ENCODE measurements at places on chromosomes 7 and 10. TPM values are rescaled to one million over a fixed set of nuclear protein-coding genes. Genes with fewer than 3 reads are reported as not detected.

Gene TSPAN12
- total RNA-seq, result 6.4 TPM

Gene CFAP46
- total RNA-seq, result not detected

Gene GPR85
- 9.1 TPM for total RNA-seq

DNA sequence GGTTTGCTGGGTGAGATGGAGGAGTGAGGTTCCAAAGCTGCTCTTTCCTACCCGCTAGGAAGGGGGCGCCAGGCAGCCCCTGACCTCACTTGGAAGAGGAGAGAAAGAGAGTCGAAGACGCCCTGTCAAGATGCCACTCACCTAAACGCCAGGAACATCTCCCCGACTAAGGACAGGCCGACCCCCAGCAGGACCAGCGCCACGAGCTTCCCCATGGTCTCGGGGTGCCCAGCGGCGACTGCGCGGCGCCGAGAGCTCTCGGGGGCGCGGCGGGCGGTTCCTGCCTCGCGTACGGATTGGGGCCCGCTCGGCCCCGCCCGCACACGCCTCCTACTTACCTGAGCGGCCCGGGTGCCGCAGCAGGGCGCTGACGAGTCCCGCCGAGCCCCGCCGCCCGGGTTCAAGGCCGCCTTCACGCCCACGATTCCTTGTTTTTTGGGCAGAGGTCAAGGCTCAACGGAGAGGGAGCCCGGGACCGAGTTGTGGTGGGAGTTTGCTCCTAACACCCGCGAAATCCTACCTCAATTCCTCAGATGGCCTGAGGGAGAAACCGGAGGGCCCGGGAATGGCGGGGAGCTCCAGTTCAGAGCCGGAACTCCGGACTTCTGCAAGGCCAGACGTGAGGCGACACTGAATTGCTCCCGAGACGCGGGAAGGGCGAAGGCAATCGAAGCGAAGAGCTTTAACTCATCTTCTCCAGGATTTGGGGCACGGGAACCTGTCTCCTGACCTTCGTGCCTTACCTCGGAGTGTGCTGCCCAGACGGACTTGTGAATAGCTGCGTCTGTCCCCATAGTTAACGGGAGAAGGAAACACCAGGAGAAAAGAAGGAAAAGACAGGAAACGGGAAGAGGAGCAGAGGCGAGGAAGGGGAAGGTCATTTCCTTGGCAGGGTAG lies at the start of gene PON3:
Gene PON3 (minus strand): TSS at position 240 of the 897 bp plus-strand sequence. CDS start 25 bp downstream, at position 215.
- no peak for DNase-seq

DNA sequence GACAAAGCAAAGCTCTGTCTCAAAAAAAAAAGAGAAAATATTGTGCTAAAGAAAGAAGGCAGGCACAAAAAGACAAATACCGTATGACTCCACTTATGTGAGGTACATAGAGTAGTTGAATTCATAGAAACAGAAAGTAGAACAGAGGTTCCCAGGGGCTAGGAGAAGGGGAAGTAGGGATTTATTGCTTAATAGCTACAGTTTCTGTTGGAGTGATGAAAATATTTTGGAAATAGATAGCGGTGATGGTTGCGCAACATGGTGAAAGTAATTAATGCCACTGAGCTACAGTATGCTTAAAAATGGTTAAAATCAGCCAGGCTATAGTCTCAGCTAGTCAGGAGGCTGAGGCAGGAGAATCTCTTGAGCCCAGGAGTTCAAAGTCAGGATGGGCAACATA lies 18.5 kb upstream of the NPFFR1 start:
- peak; percentile 22 for DNase-seq

DNA sequence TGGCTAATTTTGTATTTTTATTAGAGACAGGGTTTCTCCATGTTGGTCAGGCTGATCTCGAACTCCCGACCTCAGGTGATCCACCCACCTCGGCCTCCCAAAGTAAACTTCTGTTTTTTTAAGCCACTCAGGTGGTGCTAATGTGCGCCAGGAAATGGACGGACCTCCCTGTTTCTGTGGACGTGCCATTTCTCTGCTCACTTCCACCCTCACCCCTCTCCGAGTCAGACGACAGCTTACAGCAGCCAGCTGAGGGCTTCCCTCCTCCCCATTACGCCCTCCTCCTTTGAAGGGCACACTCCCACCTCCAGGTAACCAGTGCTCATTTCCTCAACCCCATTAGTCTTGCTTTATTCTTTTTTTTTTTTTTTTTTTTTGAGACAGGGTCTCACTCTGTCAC lies 41.7 kb upstream of the EZH2 start:
- DNase-seq, result no peak

Data from LHCN-M2 (cell line).